ENCODE measurements at places on chromosomes 4 and X.

- DNase-seq: peak; percentile 96
These were observed 290.7 kb upstream of the TENM3 start for GRCh38 chr4:181952478-181952877.

DNA sequence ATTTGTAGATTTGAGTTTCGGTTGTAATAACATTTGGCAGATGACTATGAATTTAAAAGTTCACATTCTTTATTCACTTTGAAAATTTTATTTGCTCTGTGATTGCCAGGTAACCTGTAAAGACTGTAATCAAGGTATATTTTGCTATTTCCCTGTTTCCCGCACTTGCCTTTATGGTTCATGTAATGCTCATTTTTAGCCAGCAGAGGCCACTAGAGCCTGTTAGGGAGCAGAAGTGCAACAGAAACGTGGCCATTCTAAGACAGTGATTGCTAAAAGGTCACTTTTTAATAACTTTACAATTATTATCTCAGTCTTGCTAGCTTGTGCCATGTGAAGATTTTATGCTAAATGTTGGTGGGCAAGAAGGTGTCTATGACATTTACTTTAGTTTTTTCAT lies 12.4 kb downstream of the YIPF6 start:
- DNase-seq: peak; percentile 29

GRCh38 chr4:53598483-53598882 lies 7.2 kb upstream of the LNX1 start:
- DNase-seq: no peak

- no peak for DNase-seq
These were observed 50.8 kb downstream of the GRIA2 start for GRCh38 chr4:157271166-157271869.

DNA sequence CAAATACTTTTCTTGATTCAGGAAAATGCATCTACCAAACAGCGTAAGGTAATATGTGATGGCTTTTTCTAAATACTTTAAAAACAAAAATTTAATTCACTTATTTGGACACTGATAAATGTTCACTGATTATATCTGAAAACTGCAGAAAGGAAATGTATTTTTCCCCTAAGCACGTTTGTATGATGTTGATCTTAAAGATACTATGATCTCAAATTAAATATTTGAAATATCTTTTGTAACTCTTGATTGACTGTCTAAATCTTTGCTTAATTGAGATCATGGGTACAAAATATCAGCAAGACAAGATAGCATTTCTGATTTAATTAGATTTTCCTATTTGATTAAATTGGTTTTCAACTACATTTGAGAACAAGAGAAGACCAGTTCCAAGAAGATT lies 281.0 kb upstream of the UGT8 start:
- DNase-seq: no peak

GRCh38 chrX:154020536-154021115 lies 924 bp upstream of the IRAK1 start:
- DNase-seq: peak; percentile 39

GRCh38 chr4:9918484-9918883 lies 102.8 kb downstream of the SLC2A9 start:
- no peak for DNase-seq

- no peak for DNase-seq
These were observed 82.8 kb upstream of the LIMCH1 start for GRCh38 chr4:41455206-41455605.

DNA sequence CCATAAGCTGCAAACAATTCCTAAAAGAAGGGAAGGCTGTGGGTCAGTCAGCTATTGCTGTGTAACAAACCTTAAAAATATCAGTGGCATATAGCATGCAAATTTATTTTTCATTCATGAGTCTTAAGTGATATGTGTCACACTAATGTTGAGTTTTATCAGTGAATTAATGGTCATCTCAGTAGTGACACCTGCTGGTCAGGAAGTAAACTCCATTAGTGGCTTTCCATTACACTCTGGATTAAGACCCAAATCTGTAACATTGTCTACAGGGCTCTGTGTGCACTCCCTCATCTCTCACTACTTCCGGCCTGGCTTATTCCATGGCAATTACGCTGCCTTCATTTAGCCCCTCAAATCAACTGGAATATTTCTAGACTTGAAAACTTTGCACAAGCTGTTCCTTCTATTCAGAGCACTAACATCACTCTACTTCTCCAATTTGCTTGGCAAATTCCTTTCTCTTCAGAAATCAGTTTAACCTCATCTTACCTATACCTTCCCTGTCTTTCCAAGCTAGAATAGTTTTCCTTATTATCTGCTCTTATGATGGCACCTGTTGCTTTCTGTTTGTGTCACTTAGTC lies 217.3 kb upstream of the TAPT1 start:
- peak; percentile 49 for DNase-seq

GRCh38 chrX:9829308-9830267 lies 43.4 kb downstream of the SHROOM2 start:
- no peak for DNase-seq

GRCh38 chrX:102934624-102935023 lies 2.4 kb upstream of the RAB40AL start:
- DNase-seq: peak; percentile 23

DNA sequence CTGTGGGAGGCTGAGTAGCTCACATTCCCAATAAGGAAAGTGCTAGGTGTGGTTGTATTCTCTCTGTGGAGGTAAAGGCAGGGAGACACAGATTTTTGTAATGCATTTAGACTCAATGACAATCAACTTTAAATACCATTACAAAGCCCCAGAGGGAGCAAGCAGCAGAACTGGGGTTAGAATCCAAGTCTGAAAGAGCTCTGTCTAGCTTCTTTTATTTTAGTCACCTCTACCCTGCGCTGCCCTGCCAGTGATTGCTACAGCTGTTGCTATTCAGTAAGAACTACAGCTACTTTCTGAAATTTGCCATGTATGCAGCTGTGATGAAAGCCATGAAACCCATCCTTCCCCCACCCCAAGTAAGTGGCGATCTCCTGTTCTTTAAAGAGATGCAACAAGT lies 22.5 kb downstream of the SLC39A8 start:
- DNase-seq: no peak

DNA sequence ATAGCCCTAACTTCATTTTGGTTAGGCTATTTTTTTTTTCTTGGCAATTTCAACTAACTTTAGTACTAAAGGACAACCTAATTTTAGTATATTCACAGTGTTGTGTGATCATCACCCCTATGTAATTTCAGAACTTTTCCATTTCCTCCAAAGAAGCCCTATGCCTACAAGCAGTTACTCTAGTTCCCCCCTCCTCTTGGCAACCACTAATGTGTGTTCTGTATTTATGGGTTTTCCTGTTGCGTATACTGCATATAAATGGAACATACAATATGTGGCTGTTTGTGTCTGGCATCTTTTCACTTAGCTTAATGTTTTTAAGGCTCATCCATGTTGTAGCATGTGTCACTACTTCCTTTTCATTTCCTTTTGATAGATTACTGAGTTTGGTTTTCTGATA lies 57.6 kb downstream of the N4BP2 start:
- no peak for DNase-seq

DNA sequence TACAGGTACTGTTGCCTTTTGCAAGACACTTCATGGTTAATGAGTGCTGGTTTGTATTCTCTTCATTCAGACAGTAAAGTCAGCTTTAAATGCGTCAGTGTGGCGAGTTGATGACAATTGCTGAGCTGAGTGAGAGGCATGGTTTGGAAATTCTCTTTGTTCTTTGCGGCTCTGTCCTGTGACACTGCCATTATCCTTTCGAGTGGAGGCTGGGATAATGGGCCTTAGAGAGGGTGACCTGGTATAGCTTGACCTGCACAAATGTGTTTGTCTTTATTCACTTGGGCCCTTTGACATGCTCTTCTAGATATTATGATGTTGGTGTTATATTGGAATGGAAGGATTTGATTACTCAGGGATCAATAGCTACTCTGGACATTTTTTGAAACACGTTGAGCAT lies 208.5 kb upstream of the FAT1 start:
- DNase-seq: no peak

DNA sequence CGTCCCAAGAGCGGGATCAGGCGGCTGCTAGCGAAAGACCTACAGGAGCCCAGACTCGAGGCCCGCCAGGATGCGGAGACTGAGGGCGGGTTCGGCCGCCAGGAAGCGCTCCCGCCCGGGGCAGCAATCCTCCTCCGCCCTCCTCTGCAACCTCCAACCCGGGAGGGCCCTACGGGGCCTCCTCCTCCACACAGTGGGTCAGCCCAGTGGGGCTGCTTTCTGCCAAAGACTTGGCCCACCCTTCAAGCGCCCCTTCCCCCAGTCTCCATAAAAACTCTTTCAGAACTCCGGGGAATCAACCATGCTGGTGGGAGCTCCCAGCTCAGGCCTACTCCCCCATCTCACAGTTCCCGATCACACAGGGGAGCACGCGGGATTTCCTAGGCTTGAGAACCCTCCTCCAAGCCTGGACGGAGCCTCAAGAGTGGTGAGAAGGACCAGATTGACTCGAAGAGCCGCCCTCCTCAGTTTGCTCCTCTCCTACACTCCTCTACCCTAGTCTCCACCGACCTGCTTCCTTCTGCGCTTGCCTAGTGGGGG lies 77.5 kb downstream of the RLIM start:
- peak; percentile 43 for DNase-seq

- no peak for DNase-seq
These were observed 258.5 kb upstream of the FSTL5 start for GRCh38 chr4:162422312-162422711.

- DNase-seq: peak; percentile 6
These were observed 35.2 kb upstream of the AMBN start for GRCh38 chr4:70556856-70557255.

GRCh38 chr4:94453391-94453963 lies 1.7 kb downstream of the PDLIM5 start:
- DNase-seq: no peak

DNA sequence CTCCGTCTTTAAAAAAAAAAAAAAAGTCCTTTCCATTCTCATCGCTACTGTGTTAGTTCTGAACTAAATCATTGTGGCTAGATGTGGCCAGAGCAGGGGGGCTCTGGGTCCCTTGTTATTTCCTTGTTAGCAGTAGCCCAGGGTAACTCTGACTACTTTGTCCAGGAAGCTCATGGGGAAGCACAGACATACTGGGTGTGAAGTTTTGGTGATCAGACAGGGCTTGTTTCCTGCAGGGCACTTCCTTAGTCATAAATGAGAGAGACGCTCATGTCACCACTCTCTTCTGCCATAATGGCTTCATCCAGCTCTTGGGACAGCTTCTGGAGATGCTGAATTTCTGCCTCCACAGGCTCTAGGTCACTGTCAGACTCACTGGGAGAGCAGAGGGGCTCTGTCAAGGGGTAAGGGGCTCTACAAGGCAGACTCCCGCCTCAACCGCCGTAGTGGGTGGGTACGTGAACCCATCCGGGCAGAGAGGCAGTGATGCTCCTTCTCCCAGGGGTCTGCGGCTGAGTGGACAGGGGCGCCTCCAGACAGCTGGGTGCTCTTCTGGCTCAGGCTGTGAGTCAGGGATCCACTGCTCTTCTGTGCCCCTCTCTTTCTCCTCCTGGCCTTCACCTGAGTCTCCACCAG lies 12.9 kb downstream of the STIM2 start:
- no peak for DNase-seq

GRCh38 chr4:107800706-107801105 lies 24.0 kb upstream of the SGMS2 start:
- no peak for DNase-seq

DNA sequence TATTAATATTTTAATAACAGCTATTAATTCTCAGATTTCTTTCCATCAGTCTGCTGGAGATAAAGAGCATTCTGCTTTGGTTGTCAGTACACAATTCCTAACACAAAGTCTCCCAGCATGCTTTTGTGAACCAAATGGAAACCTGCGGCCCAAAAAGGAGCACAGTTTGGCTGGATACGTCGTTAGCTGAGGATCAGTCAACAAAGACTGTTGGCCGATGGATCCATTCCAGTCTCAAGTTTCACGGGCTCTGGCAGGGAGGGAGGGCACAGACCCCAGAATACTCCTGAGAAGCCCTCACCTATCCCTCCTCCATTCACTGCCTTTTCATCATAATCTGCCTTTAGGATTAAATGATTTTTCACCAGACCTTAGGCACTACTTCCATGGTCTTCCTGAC lies 26.3 kb upstream of the PRSS48 start:
- DNase-seq: no peak

GRCh38 chrX:118988911-118989310 lies 14.5 kb downstream of the LONRF3 start:
- DNase-seq: no peak

DNA sequence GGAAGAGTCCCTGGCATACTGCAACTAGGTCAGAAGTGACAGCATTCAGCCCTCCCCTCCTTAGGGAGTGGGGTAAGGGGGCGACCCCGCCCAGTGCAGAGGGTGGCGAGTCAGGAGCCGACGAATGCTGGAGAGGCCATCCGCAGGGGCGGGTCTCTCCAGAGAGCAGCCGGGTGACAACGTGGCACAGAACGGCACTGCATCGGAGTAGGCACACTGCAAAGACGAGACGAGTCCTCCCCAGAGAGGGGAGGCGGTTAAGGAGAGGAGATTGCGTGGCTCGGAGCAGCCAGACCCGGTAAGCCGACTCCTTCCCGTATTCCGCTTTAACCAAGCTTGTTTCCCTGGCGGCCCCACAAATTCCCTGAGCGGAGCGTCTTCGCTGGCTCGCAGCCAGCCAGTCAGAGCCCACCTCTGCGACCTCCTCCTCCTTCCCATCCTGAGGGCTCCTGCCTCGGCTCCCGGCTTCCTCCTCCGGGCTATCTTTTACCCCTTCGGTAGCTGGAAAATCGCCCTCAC lies 54.9 kb downstream of the LINC00632 start:
- DNase-seq: peak; percentile 85

- DNase-seq: no peak
These were observed 84.6 kb upstream of the GUCY1A1 start for GRCh38 chr4:155582041-155582440.

DNA sequence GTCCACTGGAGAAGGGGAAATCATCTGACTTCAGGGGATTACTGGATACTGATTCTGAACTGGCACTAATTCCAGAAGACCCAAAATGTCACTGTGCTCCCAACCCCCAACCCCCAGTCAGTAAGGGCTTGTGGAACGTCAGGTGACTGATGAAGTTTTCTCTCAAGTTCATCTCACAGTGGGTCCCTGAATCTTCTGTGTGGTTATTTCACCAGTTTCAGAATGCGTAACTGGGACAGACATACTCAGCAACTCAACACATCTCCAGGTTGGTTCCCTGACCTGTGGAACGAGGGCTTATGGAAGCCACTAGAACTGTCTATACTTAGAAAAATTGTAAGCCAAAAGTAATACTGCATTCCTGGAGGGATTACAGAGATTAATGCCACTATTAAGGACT lies 45.3 kb downstream of the DDX60L start:
- DNase-seq: no peak

- no peak for DNase-seq
These were observed 49.1 kb upstream of the DHRSX start for GRCh38 chrX:2549876-2550275.

DNA sequence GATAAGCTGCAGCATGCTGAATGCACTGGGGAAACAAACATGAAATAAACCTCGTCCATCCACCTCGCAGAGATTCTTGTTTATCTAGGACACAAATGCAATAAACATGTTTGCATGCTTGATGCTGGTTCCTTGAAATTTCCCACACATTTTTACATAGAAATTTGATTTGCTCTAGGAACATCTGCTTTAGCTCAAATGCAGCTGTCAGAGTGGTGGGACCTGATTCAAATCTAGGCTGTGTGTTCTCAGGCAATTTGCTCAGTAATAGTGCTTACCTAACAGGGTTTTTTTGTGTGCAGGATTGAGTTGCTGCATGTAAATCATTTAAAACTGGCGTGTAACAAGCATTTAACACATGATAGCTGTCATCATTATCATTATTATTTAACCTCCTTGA lies 293.1 kb downstream of the QDPR start:
- DNase-seq: no peak
